B cell (primary cell): ENCODE measurements at places on chromosomes 7 and 10.

GRCh38 chr10:63154546-63155387 lies 21.6 kb downstream of the NRBF2 start:
- no peak for DNase-seq

GRCh38 chr7:134089446-134089845 lies 37.7 kb upstream of the LRGUK start:
- DNase-seq: no peak

DNA sequence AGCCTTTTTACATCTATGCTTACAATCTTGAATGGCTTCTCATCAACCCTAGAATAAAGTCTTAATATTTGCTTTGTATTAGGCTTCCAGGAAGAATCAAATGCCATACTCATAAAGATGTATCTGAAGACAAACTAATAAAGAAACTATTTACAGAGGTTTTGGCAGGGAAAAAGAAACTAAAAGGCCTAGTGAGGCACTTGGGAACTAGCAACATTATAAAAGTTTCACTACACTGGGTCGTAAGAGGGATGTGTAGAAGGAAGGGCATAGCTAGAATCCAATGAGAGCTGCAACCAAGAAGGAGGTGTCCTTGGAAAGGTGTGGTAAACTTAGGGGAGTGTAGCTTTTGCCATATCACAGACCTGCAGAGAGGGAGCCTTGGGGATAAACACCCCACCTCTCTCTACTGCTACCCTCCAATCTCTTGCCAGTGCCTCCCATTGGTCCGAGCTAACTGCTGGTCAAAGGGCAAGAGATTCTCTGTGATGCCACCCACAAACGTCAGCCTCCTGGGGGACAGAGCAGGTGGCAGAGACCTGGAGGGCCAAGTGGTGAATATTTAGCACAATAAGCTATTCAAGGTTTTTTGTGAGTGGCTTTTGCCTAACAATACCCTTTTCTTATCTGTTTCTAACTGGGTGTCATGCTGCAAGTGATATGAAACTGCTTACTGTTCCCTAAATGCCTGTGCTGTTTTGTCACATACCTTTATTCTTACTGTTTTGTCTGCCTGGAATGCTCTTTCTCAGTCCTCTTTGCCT lies 60.7 kb downstream of the CPED1 start:
- no peak for DNase-seq

DNA sequence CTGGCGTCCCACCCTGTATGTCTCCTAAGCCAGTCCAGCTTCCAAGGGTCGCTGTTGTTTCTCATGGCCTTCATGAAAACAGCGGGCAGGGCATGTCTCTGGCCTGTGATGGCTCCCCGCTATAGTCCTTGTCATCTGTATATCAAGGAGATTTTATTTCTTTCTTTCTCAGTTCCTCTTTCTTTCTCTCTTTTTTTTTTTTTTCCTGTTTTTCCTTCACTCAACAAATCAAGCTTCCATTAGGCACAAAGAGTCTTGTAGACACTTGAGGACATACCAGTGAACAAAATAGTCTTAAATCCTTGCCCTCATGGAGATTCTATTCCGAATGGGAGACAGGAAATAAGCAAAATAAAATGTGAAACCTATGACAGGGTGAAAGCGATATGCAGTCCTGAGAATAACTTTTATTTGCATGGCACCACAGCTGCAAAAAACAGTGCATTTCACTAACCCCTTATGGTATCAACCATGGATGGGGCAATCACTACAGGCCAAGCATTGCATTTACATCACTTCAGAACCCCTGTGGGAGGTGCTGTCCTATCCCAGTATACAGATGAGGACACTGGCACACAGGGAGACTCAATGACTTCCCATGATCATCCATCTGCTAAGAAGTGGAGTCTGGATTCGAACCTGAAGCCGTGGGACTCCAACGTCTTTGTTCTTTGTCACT lies 50.7 kb downstream of the SYPL1 start:
- peak; percentile 73 for DNase-seq

GRCh38 chr7:137789215-137789882 lies 57.4 kb downstream of the DGKI start:
- DNase-seq: no peak

- DNase-seq: peak; percentile 49
Measured at GRCh38 chr10:100020142-100020885, 10.6 kb upstream of the DNMBP start.

GRCh38 chr7:101901661-101902491 lies 84.5 kb downstream of the CUX1 start:
- DNase-seq: no peak

GRCh38 chr7:54541669-54542625 lies at the start of gene VSTM2A:
TSS of gene VSTM2A (plus strand) at chr7:54542375. CDS start at chr7:54542731, 356 bp downstream.
- no peak for DNase-seq

DNA sequence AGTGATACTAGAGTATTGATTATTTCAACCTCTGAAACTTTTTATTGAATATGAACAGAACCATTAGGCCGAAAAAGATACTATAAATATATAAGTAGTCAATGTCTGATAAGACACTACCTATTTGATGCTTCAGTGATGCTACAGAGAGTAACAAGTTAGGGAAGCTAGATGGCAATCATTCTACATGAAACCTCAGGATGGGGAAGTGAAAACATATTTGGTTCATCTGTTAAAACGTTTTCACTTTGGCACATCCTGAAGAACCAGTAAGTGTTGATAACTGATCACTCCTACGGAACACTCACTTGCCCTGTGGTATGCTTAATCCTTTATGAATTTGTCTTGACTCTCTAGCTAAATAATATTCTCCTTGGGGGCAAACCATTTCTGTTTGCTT lies 1064.9 kb downstream of the NXPH1 start:
- no peak for DNase-seq

- no peak for DNase-seq
Measured at GRCh38 chr7:129202058-129202777, 13.8 kb downstream of the SMO start.

DNA sequence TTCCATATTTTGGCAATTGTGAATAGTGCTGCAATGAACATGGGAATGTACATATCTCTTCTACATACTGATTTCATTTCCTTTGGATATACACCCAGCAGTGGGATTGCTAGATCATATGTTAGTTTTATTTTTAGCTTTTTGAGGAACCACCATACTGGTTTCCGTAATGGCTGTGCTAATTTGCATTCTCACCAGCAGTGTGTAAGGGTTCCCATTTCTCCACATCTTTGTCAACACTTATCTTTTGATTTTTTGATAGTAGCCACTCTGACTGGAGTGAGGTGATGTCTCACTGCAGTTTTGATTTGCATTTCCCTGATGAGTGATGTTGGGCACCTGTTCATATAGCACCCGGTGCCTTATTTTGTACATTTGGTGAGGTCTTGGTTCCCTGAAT lies 519.6 kb downstream of the REEP3 start:
- DNase-seq: no peak

GRCh38 chr10:8379906-8380832 lies 325.7 kb downstream of the GATA3 start:
- DNase-seq: no peak

GRCh38 chr7:158452331-158452730 lies 135.3 kb downstream of the PTPRN2 start:
- DNase-seq: no peak

DNA sequence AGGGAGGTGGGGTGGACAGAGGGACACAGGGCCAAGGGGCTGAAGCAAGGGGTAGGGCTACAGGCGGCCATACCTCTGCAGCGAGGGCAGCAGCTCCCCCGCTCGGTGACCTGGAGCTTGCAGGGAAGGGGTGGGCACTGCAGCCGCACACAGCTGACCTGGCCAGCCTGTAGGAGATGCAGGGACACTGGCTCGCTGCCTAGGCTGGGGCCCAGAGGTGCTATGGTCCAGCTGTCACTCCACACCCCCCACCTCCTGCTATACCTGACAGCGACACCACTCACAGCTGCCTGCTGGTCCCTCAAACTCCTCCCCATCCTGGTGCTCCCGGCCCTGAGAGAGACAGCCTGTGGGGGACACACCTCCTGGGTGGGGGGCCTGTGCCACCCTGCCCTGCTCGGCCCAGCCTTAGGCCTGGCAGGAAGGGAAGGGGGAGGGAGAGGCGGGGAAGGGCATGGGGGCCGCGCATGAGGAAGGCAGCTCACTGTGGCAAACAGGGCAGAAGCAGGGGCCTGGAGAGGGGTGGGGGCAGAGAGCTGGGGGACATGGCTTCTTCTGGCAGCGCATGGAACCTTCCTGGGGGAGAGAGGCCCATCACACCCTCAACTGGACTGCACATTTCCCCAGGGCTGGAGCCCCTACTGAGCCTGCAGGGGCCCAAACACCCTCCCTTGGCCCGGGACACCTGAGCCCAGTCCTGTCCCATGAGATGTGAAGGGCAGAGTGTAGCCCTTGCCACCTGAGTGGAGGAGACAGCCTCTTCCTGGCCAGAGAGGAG lies 23.9 kb downstream of the ATP6V1F start:
- no peak for DNase-seq

DNA sequence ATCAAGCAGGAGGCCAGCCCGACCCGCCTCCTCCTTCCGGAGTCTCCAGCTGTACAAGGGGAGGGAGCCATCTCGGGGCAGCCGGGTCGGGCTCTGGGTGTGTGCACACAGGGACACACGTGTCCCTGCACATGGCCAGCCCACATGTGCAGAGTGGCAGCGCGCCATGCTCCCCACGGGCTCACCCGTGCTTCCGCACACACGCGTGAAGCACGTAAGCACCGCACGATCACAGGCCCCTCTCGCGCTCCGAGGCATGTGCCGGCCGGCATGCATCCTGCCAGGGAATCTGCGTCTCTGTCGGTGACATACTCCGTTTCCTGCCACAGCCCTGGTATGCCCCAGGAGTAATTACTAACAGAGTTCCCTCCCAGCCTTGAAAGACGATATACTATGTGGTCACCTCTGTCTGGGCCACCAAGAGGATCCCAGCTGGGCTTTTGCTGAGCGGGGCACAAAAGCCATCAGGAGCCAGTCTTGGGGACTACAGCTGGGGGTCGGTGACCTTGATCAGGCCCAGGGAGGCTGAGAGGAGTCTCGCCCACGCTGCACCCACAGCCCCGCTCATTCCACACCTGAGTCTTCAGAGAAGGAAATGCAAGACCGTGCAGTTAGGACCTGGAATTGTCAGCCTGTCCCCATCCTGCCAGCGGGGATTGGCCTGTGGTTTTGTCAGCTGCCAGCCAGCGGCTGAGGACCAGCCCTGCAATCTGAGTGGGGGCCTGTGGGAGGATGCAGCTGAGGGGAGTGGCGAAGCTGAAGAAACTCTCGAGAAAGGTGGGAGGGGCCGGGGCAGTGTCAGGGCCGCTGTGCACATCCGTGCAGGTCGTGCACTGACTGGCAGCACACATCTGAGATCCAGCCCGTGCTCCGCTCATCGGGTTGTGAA lies 11.0 kb upstream of the LFNG start:
- peak; percentile 90 for DNase-seq
